ENCODE measurements at places on chromosomes 3 and 15.
A peak's percentile ranks its signal among the peaks of the same experiment; 100 is the strongest.

- DNase-seq, result no peak
Observed at GRCh38 chr3:62128051-62128450, 245.3 kb downstream of the FEZF2 start.

DNA sequence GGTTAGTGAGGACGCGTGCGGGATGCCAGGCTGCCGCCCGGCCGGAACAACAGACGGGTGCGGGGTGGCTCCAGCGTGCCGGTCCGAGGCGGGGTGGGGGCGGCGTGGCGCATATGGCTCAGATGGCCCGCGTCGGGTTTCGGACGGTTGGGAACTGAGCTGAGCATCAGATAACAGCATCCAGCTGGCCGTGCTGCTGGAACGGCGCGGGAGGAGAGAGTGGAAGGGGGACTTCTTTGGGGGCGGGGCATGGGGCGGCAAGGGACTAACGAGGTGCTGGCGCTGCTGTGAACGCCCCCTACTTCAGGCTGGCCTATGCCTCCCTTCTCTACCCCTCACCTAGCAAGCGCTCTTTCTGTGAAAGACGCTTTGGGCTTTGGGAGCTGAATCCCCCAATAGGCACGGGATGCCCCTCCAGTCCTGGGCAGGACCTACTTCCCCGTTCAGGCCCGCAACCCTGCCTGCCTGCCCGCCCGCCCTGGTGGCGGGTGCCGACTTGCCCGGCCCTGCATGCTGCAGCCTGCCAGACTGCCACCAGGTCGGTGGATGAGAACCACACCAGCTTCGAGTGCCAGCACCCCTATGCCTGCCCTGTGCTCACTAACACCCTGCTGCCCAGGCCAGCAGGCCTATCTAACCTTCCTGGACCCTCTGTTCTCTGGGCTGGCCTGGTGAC, 542 bp downstream of the INKA1 start:
- DNase-seq, result no peak

GRCh38 chr15:37824717-37825382, 109.6 kb upstream of the TMCO5A start:
- DNase-seq, result peak; percentile 93

GRCh38 chr15:58139989-58140522, 1.9 kb downstream of the AQP9 start:
- DNase-seq, result peak; percentile 24

DNA sequence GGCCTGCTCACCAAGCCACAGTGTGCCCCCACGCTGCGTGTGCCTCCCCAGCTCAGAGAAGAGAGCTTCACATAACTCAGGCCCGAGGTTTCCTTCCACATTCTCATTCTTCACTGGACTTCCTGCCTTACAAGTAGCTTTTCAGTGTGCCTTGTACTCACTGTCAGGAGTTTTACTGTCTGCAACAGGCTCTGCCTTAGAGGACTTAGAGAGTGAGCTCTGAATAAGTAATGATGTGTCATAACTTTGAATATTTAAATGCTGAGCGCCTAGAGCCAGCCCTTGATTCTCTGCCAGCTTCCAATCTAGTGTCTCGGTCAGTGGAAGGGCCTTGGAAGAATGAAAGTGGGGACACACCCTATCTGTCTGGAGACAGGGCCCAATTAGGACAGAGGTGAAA, 41.8 kb downstream of the ITGB5 start:
- DNase-seq, result peak; percentile 84

DNA sequence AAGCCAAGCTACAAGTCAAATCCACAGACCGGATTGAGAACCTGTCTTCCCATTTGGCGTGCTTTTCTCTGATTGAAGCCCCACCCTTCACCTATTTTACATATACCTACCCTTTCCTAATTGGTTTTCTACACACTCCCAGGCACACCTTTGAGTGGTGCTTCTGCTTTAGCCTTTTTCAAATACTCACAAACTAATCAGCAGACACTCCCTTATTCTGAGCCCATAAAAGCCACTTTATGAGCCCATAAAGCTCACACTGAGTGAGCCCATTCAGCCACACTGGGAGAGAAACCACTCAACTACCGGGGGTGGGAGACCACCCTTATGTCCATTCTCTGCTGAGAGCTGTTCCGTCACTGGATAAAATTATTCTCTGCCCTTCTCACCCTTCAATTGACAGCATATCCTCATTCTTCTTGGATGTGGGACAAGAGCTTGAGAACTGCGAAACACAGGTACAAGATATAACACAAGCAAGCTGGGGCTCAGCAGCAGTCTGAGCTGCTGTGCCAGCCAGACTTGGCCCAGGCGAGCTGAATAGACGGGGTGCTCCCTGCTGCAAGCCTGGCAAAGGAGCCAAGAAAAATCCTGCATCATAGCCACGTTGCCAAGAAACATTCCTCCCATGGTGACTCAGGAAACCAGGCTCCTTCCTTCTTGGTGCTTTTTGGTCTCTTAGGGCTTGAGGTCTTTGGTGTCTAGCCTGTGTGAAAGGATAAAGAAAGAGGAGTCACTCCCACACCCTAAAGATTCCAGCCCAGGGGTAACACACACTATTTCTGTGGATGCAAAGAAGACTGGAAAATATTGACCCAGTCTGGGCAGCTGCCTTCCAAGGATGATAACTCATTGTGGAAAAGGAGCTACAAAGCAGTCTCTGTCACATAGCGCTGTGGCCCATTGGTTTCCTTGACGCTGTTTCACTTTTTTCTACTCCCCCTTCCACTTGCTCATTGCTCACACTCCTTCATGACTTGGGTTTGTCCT, 609.7 kb downstream of the MCTP2 start:
- no peak for DNase-seq

- DNase-seq, result no peak
Observed at GRCh38 chr3:191461113-191461595, at the start of gene PYDC2. Gene PYDC2, plus strand, starts transcription at chr3:191461163. Its CDS starts 0 bp downstream, at chr3:191461163.

GRCh38 chr15:64893481-64894394, 18.0 kb upstream of the ANKDD1A start:
- peak; percentile 76 for DNase-seq

DNA sequence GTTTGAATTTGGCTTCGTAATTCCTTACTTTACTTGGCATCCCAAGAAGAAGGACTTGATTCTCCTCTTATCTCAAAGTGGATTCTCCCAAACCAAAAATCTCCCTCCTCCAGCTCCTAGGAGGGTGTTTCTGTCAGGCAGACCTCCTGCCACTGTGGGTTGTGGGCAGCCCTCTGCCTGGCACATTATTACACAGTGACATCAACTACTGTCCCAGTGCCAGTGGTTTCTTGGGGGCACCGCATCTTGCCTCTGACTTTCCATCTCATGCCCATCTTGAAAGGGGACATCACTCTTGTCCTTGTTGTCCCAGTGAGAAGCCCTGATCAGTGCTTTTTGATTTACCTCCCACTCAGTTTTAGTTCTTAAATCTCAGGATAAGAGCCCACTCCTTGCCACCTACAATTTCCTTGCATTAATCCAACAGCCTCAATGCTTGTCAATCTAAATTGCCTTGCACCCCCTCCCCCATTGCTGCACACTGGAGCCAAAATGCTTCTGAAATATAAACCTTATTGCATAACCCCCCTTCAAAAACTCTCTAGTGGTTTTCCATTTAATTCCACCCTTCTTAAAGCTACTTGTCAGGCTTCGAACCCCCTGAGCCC, 81.0 kb downstream of the TRAK1 start:
- no peak for DNase-seq

GRCh38 chr3:68878322-68878721, 54.0 kb downstream of the TAFA4 start:
- DNase-seq, result peak; percentile 3

DNA sequence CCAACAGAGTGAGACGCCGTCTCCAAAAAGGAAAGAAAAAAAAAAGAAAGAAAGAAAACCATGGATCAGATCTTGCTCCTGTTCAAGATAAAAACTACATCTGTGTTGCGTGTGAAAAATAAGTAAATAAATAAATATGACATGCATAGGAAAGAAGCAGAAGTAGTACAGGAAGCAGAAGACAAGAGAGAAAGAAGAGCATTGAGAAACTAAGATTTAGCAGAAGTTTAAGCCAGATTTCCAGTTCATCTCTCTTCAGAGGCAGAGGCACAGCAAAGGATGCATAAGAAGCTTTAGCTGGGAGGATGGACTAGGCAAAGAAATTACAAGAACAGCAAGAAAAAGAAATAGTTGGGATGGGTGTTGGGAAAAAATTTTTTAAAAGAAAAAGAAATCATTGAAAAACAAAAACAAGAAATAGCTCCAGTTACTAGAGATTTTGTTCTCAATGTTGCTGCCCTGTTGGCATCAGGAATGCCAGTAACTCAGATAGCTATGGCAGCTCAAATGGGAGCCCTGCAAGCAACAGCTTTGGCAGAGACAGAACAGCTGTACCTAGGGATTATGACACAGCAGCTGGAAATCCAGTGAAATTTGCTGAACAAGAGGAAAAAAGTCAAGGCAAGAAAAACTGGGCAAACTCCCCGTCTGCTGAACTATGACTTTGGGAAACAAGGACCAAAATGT, 17.3 kb downstream of the AP3S2 start:
- DNase-seq, result no peak

- no peak for DNase-seq
Observed at GRCh38 chr3:66609660-66610561, 109.1 kb upstream of the LRIG1 start.

DNA sequence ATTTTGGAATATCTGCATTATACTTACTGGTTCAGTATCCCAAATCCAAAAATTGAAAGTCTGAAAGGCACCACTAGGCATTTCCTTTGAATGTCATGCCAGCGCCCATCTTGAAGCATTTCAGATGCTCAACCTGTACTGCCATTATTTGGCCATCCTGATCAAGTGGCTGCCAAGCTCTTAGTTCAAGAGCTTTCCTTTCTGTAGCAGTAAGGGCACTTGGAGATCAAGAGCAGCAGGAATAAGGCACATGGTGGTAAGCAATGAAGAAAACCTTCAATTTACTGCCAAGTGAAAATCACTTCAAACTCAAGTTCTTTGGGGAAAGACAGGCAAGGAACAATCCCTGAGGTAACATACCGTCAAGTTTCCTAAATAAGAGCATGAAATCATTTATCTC, 10.0 kb downstream of the RHOA start:
- DNase-seq, result no peak

DNA sequence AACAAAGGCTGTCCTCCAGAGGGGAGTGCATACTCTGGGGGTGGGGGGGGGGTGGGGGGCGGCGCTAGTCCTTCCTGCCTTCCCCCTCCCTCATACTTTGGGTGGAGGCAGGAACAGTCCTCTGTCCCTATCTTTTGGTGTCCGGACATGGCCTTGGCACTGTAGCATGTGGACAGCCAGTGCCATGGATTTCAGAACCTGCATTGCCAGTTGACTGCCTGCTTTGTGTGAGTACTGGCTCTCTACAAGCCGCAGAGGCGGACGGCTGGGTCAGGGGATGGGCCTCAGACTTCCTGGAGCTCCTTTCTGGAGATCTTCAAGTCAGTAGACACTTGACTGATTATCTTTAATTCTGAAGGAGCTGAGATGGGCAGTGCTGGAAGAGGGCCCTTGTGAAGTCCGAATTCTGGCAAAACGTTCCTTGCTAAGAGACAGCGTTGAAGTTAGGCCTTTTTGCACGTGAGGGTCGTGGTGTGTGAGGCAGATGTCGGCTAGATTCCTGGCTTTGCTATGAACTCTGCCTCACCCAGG, 2.5 kb downstream of the CLDN11 start:
- no peak for DNase-seq

DNA sequence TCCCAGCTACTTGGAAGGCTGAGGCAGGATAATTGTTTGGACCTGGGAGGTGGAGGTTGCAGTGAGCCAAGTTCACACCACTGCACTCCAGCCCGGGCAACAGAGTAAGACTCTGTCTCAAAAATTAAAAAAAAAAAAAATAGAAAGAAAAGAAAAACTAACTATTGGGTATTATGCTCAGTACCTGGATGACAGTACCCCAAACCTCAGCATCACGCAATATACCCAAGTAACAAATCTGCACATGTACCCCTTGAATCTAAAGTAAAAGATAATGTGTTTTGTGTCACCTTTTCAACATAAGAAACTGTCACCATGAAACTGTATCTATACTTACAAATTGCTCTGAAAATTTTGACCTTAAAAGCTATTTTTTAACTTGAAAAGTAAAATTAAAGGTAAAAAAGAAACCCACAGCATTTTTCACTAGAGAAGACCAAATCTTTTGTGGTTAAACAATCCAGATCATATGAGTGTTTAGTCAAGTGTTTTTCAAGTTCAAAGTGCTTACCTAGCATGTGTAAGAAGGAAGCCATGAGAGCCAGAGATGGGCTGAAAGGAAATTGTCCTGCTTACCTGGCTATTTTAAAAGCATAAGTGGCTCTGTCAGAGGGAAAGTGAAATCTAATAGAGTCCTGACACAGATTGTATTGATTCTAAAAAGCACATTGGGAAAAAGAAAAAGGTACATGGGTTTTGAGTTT, 50.5 kb downstream of the MYO1E start:
- no peak for DNase-seq

DNA sequence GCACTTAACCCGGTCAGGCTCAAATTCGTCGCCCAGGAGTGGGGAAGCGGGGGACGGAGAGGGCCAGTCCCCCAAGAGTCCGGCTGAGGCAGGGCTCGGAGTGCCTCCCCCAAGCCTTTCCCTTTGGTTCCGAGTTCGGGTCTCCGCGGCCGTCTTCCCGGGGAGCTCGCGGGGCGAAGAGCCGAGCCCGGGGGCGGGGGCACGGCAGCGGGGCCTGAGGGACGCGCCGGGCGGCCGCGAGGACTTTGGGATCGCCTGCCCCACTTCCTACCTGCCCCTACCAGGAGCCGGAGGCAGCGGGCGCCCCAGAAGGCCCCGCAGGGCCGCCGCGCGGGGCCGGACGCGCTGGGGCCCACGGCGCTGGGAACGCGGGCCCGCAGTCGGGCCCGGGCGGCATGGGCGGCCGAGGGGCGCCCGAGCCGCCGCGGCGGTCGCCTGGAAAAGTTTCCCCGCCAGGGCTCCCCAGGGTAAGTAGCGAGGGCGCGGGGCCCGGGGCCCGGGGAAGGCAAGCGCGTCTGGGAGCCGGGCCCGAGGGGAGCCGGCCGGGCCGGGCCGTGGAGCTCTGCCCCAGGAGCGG, 2.8 kb downstream of the FURIN start:
- DNase-seq, result no peak

- peak; percentile 55 for DNase-seq
Observed at GRCh38 chr3:194091141-194091540, 44.8 kb upstream of the HES1 start.

GRCh38 chr3:71998995-71999673, 214.2 kb upstream of the PROK2 start:
- peak; percentile 97 for DNase-seq

DNA sequence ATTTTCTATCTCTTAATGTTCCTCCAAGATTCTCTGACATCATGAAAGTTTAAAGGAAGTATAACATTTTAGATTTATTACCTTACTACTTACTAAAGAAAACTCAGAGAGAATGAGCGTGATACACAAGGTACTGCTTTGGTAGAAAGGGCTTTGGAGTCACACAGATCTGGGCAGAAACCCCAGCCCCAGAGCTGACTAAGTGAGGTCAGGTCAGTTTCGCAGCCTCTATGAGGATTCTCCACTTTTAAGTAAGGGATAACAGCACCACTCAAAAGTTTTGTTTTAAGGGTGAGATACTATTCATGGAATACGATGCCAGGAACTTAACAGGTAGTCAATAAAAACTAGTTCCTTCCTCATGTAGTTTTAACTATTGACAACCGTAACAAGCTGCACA, 76.1 kb downstream of the CLDN11 start:
- no peak for DNase-seq

- peak; percentile 29 for DNase-seq
Observed at GRCh38 chr3:98329392-98330124, 24.1 kb upstream of the OR5K4 start.
